ENCODE measurements at places on chromosomes 12 and 14.

DNA sequence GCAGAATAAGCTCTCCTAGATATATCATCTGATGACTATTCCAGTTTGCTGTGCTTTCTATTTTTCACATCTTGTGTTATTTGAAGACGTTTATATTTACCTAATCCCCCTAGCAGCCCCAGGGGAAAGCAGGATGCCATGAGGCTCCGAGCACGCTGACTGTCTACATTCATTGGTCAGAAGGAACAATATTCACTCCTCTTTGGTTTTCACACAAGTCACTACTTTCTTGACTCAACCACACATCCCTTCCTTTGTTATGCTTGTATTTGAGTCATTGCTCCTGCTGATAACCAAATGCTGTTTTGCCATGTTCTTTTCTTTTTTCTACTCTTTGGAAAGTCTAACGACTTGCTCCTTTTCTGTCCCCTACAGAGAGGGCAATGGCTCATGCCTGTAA is 86.5 kb upstream of the SLC38A2 start:
- DNase-seq, result no peak

- DNase-seq, result no peak
Measured at GRCh38 chr14:32597771-32598170, 268.7 kb downstream of the AKAP6 start.

DNA sequence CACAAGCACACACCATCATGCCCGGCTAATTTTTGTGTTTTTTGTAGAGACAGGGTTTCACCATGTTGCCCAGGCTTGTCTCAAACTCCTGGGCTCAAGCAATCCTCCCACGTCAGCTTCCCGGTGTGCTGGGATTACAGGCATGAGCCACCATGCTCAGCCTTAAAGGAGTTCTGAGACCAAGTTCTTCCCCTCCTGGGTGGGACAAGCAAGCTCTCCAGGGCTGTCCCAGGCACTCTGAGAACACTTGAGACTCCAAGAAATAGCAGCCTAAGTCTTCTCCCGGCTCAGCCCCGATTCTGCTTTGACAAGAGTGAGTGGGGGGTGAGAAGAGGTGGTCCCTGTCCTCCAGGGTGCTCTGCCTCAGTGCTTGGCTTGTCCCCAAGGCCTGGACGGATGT is 86.4 kb downstream of the STAB2 start:
- DNase-seq, result no peak

DNA sequence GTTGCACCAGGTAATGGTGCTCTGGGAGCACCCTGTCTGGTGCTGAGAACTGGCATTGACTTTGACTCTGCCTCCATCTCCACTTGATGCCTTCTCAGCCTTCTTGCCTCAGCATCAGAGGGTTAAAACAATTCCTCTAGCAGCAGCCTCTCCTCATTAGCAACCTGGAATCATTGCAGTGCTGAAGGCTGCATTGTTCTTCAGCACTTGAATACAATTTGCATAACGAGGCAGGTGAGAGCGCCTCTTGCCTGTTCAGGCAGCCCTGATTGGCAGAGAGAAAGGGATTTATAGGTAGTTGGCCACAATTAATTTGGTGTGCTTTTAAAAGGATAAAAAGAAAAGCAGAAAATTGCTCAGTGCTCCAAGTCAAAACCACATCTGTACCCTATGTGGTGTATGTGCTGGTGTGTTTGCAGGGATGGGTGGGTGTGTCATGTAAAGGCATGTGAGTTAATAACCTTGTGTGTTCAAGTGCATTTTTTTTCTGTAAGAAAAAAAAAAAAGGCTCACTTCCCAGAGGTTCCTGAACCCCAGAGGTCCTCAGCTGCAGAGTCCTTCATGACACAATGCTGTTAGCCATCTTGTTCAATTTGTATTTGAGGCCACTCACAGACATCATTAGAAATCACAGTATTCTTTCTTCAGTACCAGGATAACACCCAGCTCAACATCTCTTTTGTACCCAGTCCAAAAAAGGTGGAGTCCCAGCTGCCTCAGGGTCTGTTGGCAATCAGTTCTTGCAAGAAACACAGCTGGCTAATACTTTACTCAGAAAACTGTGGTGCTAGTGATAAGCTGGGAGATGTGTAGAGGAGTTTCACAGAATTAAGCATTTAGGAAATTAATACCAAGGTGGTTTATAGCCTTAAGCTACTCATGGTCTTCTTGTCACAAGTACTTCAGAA is 385.6 kb downstream of the GRIN2B start:
- DNase-seq, result no peak

DNA sequence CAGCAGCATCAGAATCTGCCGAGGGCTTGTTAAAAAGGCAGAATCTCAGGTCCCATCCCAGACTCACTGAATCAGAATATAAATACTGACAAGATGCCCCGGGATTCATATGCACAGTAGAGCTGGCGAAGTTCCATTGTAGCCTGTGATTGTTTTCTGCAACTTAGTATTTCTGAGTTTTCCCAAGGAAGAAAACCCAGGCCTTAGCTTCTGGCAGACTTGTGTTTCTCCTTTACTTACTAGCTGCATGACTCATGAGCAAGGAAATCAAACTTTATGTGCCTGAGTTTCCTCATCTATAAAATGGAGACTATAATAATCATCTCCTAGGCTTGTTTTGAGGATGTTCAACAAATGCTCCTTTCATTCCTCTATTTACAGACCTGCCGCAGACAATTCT is 278.5 kb upstream of the PLEKHG7 start:
- no peak for DNase-seq

- peak; percentile 80 for DNase-seq
Measured at GRCh38 chr12:124553862-124554428, 13.5 kb downstream of the NCOR2 start.

GRCh38 chr14:74511966-74512830 is 18.6 kb downstream of the ISCA2 start:
- no peak for DNase-seq

GRCh38 chr12:26318661-26319068 is 123.3 kb downstream of the SSPN start:
- DNase-seq, result no peak

DNA sequence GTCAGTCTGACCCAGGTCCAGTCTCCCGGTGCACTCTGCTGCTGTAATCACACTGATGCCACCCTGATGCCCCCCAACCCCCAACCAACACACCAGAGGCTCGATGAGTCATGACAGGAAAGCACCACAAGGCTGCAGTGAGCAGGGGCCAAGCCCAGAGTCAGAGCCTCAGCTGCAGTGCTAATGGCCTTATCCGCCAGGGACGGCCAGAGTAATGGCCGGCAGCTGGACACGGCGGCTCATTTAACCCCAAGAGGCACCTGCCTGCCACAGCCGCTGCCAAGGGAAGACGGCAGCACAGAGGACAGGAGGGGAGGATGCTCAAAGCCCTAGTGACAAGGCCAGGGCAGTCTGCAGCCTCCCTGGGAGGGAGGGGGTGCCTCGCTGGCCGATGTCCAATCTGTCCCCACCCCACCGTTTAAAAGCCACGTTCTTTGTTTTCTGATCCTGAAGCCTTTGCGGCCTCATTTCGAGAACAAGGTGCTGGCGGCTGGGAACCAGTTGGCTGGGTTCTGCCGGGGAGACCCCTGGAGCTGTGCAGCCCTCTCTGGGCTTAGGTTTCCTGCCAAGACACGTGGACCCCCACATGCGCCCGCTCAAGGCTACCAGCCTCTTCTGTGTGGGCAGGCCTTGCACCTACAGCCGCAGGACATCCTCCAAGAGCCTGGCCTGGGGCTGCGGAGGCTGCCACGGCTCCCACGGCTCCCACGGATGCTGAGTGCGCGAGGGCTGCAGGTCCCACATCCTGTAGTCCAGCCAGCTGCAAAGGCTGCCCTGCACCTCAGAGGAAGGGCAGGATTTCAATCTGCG is 13.1 kb downstream of the CCDC85C start:
- no peak for DNase-seq

DNA sequence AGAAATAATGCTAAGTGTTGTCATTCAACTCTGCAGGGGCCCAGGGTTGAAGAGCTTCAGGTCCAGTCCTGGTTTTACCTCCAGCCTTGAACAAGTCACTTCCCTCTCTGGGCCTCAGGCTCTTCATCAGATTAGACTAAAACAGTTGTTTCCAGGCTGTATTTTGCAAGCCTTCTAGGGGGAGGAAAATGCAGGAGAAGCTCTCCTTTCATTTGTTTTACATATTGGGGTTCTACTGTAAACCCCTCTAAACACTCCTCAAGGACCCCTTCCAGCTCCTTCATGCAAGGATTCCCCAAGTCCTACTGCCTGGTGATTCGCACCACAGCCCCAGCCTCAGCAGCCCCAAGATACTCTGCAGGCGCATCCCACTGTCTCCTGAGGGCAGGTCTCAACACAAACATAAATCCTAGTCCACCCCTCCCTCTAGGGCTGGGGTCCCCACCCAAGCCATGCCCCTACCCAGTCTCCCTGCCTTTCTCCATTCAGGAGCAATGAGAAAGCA is 2.7 kb downstream of the SDR9C7 start:
- no peak for DNase-seq

DNA sequence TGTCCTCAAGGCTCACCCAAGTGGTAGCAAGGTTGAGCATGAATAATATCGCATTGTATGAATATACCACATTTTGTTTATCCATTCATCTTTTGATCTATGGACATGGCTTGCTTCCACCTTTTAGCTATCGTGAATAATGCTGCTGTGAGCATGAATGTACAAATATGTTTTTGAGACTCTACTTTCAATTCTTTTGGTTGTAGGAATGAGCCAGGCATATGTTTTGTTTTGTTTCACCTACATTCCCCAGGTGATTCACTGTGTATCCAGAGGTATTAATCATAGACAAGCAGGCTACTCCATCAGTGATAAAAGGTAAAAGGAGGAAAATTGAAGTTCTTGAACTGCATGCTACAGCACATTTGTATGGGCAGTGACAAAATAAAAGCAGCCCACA is 35.8 kb downstream of the CDKL1 start:
- no peak for DNase-seq

GRCh38 chr12:131097202-131098177 is 143.8 kb downstream of the ADGRD1 start:
- DNase-seq, result peak; percentile 87

- no peak for DNase-seq
Measured at GRCh38 chr14:100271247-100271939, 32.4 kb downstream of the YY1 start.

- DNase-seq, result no peak
Measured at GRCh38 chr12:9378430-9378835, 170.2 kb upstream of the PZP start.

DNA sequence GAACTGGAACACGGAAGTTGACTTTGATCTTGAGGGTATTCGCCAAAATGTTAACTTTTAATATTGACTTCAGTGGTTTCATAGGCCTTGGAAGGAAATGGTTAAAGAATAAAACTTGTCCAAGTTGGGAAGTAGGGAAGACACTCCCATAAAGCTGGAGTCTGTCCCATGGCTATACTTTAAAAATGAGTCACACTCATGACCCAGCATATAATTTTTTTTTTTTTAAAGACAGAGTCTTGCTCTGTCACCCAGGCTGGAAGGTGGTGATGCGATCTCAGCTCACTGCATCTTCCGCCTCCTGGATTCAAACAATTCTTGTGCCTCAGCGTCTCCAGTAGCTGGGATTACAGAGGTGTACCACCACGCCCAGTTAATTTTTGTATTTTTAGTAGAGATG is 19.6 kb downstream of the TMPRSS12 start:
- DNase-seq, result no peak

DNA sequence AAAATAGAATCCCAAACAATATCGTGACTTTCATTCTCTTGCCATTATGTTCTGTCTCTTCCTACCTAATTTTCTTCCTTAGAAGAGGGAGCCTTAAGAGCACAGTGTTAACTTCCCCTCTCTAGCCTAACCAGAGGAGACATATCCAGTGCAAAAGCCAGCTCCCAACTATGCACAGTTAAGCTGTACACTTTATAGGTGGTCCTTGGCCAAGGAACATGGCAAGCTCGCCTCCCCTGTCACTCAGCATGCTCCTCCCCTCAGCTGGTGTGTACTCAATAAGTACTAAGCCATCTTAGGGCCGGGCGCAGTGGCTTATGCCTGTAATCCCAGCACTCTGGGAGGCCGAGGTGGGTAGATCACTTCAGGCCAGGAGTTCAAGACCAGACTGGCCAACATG is 255.1 kb upstream of the TMPO start:
- no peak for DNase-seq

DNA sequence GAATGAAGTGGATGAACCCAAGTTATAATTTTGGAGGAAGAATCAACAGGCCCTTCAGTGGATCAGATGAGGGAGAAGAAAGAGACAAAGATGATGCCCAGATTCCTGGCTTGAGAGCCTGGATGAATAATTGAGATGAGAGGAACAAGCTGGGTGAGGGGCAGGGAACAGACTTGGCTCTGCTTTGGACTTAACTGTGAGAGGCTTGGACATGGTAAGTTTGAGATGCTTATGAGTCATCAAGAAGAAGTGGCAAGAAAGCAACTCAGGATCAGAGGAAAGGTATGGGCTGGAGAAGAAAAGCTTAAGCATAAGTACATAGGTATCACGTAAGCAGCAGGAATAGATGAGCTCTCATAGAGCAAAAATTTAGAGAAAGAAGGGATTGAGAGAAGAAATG is 55.3 kb downstream of the FIGNL2 start:
- no peak for DNase-seq

GRCh38 chr12:93870020-93870795 is 193.0 kb downstream of the CRADD start:
- DNase-seq, result no peak

DNA sequence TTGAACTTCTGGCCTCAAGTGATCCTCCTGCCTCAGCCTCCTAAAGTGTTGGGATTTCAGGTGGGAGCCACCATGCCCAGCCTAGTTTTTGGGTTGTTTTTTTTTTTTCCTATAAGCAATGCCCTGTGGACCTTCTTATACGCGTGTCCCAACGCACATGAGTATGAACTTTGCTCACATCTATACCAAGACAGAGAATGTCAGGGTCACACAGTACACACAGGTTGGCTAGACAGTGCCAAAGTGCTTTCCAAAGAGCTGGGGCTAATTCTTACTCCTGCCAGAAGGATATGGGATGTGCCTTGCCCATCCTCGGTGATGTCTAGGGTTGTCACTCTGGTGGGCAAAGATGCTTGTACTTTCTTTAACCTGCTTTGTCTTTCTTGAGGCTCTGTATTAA is 7.6 kb upstream of the CCDC85C start:
- no peak for DNase-seq

Data from chondrocyte (in vitro differentiated cells).